ENCODE measurements at places on chromosomes 11 and 22.

DNA sequence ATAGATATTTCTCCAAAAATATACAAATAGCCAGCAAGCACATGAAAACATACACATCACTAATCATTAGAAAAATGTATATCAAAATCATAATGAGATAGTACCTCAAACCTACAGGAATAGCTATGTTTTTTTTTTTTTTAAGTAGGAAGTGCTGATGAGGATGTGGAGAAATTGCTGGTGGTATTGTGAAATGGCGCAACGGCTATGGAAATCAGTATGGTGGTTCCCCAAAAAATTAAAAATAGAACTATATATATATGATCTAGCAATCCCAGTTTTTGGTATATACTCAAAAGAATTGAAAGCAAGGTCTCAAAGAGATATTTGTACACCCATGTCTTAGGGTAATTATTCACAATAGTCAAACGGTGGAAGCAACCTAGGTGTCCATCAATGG lies 46.0 kb upstream of the HIPK3 start:
- no peak for DNase-seq
- no peaks in the 10 kb centered on the region for H3K4me1 ChIP-seq
- no peak overlapping the region for H3K4me3 ChIP-seq
- no peaks in the 10 kb centered on the region for H3K36me3 ChIP-seq
- H3K27ac ChIP-seq, result no peak overlapping the region

GRCh38 chr22:29727131-29727523 lies 7.3 kb downstream of the CABP7 start:
- no peak overlapping the region for H3K4me3 ChIP-seq
- peak; percentile 41 for DNase-seq
- no peaks in the 10 kb centered on the region for H3K27me3 ChIP-seq

DNA sequence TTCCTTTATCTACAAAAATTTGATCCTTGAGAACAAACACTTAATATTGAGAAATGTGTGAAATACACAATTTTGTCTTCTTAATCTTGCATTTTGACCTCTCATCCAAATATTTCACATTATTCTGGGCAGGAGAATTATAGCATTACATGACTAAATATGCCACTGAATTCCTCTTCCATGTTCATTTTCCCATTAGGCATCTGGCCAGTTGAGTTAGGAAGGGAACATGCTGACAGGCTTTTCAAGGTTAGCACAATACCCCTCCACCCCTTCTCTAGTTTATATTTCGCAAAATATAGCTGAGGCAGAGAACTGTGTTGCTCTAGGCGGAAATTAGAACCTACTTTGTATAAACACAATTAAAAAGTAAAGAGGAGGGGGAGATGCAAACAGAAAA lies 271.7 kb upstream of the ZC3H12C start:
- no peak overlapping the region for H3K4me3 ChIP-seq
- no peak for DNase-seq
- H3K27ac ChIP-seq, result no peak overlapping the region

GRCh38 chr11:122746050-122746478 lies 90.5 kb downstream of the UBASH3B start:
- no peak for DNase-seq
- no peak overlapping the region for H3K4me3 ChIP-seq
- peaks cover 6% of the 10 kb centered on the region for H3K4me1 ChIP-seq

GRCh38 chr11:71423181-71423790 lies 24.9 kb downstream of the DHCR7 start:
- H3K36me3 ChIP-seq, result no peaks in the 10 kb centered on the region
- DNase-seq, result no peak
- no peak overlapping the region for H3K4me3 ChIP-seq
- no peak overlapping the region for H3K27ac ChIP-seq
- no peaks in the 10 kb centered on the region for H3K27me3 ChIP-seq

GRCh38 chr11:68036141-68036716 lies 2.6 kb upstream of the TCIRG1 start:
- DNase-seq, result no peak
- H3K36me3 ChIP-seq, result peaks cover 9% of the 10 kb centered on the region
- H3K4me3 ChIP-seq, result no peak overlapping the region

DNA sequence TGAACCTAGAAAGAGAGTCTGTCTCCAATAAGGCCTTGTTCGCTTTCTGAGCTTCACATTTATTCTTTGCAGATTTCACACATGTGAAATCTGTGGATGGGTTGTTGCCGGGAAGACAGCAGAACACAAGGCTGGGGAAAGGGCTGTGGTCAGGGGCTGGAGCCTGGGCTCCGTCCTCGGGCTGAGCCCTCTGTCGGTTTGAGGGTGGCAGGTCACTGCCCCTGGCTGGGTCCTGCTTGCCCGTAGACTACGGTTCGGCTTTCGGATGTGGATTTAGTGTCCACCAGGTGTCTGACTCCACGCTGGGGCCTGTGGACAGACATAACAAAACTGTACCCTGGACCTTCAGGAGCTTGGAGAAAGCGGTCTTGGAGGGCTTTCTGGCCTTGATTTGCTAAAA lies 117.0 kb upstream of the ALX4 start:
- no peak overlapping the region for H3K4me3 ChIP-seq
- no peaks in the 10 kb centered on the region for H3K36me3 ChIP-seq
- H3K27ac ChIP-seq, result no peak overlapping the region
- no peaks in the 10 kb centered on the region for H3K27me3 ChIP-seq
